ENCODE measurements at places on chromosomes 3 and 15.

DNA sequence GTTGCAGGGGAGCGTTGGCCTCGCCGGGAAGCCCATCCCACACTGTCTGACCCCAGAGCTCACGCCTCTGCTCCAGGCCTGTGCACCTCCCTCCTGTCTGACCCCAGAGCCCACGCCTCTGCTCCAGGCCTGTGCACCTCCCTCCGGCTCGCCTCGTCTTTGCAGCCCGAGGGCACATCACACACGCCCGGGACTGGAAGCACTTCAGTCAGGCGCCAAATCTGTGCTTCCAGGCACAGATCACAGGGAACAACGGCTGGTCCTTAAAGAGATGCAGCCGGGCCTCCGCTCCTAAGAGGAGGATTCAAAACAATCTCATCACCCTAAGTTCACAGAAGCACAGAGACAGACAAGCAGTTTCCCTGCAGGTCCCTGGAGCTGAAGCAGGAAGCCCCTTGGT, 103.0 kb upstream of the RPL32 start:
- no peak for DNase-seq

DNA sequence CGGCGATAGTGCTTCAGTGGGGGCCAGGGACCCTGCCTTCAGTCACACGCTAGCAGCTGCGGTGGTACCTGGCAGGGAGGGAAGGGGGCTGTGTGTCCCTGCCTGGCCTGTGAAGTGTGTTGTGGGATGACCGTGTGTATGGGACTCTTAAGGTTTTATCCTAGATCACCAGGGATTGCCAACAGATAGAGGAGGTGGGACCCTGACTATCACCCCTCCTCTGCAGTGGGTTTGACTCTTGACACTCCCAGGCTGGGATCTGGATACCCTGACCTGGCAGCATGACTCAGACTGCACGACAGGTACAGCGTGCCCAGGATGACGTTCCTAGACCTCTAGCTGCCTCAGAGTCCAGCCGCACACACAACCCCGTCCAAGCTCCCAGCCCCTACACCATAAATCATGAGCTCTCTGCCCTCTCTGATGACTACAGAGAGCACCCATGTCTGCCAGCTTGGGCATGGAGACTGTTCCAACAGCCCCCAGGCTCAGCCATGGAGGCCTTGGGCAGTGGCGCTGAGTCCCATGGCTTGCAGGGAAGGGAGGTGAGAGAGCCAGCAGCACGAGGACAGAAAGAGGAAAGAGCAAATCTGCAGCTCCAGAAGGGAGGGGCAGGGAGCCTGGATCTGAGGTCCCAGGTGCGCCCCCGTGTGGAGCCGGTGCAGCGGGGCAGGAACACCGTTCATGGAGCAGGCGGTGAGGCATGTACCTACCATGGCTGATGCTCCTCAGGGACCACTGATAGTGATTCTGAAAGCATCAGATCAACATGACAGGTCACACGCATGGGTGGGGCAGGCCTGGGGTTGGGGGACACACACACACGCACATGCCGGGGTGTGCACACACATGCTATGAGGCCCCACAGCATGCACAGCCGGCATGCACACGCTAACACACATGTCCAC, 71.0 kb downstream of the ADAMTS7 start:
- DNase-seq: peak; percentile 71

- no peak for DNase-seq
Measured at GRCh38 chr3:176375519-176375918, 821.8 kb downstream of the TBL1XR1 start.

DNA sequence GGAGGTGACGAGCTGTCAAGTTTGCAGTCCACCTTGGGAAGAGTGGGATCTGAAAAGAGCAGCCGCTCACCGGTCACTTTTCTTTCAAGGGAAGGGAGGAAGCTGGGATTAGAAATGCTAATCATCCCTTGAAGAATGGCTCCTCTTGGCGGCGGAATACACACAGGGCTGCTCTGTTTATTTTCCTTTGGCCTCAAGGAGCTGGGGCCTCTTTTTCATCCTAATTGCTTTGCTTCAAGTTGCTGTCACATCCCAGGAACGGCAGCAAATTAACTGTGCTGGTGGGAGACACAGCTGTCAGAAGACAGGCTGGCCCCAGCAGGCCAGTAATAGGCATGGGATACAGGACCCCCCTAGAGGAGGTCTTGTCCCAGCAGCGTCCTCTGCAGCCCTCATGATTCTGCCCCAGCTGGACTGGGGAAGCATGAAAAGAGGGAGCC, 6.7 kb downstream of the KBTBD13 start:
- no peak for DNase-seq

DNA sequence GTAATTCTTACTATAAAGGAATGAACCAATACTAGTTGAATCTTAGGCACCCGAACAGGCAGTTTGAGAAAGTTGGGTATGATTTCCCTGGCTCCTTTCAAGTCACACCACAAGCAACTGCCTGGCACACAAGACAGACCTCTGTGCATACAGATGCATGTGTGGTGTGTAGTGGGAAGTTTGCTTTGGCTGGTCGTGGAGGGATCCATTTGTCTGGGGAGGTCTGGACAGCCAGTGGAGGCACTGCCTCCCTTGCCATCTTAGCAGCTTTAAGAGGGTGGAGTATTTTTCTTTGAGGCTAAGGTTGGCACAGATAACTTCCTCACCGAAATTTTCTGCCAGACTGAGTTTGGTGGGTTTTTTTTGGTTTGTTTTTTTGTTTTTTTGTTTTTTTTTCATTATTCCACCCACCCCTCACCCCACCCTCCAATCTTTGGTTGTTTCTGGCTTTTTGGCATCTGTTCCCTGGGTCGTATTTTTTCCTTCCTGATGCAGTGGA, 97.1 kb downstream of the TMEM212 start:
- DNase-seq: no peak

DNA sequence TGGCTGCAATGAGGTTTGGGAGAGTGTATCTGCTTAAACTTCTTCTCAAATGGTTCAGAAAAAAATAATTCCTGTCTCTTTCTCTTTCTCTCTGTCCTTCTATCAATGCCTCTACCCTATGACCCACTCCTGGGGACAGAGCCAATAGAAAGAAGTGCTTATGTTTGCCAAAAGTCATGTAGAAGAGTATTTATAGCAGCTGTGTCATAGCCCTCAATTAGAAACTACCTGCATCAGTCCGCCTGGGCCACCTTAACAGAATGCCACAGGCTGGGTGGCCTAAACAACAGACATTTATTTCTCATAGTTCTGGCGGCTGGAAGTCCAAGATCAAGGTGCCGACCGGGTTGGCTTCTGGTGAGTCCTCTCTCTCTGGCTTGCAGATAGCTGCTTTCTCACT, 92.5 kb downstream of the HMG20A start:
- no peak for DNase-seq

DNA sequence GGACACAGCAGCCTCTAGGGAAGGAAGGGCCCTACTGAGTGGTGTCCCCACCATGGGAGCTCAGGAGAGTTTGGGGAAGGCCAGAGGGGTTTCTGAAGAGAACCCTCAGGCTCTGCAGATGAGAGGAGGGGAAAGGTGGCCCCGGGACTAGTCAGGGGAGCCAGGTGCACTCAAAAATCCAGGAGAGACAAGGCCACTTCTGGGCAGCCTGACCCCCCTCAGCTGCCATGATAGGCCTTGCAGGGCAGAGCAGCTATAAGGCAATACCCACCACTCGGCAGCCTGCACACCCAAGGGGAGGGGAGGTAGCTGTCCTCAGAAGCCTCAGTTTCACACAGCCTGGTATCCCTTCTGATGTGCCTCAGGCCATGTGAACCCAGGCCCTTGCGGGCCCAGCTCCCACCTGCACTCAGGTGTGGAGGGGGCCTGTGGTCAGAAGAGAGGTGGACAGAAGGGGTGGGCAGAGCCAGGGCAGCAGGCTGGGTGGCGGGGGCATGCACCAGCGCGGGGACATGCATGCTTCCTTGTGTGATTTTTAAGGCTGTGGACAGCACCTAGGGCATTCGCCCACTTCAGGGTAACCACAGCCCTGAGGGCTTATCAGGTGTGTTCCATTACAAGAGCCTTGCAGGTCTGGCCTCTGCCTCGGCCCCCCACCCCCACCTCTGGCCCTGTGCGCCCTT, 34.6 kb downstream of the SRPRB start:
- no peak for DNase-seq

GRCh38 chr3:46673151-46674030, 20.1 kb downstream of the ALS2CL start:
- no peak for DNase-seq

DNA sequence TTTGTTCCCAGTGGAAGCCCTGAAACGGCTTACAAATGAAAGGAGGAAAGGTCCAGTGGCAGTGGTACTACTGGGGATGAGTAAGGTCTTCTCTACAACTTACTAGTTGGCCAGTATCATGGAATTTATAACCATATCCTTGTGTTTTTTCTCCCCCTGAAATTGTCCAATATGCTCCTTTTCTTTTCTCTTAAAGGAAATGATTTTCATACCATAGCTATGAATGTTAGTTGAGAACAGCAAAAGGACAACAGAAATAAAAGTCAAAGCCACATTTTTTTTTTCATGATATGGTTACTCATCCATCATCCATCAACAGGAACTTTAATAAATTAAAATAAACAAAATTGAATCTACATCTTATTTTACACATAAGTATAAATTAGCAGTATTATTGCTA, 450.4 kb downstream of the MFSD1 start:
- no peak for DNase-seq

DNA sequence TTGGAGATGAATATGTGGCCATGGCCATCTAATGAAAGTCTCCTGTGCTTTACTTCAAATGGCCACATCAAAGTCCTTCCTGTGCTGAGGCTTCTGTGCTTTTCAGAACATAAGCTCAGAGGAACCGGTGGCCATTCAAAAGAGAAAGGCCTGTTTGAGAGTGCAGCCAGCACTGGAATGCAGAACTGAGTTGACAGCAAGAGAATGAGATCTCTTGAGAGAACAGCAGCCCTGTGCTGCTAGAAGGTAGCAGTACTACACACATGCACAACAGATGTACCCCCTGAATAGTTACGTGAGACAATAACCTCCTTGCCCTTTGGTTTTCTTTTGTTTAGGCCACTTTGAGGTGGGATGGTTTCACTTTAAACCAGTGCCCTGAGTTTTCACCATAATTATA, 292.5 kb downstream of the PTPRG start:
- DNase-seq: no peak

DNA sequence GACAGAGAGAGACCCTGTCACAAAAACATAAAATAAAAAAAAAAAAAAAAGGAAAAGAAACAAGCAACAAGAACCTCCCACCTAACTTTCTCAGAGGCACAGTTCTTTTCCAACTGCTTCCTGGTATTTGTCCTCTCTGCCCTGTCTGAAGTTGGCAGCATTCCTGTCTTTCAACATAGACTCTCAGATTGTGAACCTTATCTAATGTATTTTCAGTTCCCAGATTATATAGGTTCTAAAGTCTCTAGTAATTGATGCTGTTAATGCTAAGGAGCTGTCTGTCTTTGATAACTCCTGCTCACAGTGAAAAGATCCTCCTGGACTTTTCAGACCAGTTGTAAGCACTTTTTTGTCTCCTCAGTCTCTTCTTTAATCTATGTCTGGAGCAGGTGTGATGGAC, 199.5 kb upstream of the P2RY1 start:
- no peak for DNase-seq

- no peak for DNase-seq
Measured at GRCh38 chr3:114168150-114168549, 10.7 kb downstream of the DRD3 start.

- no peak for DNase-seq
Measured at GRCh38 chr3:186638259-186638658, 1.9 kb upstream of the FETUB start.

- DNase-seq: no peak
Measured at GRCh38 chr3:148657470-148657869, 40.2 kb upstream of the AGTR1 start.

DNA sequence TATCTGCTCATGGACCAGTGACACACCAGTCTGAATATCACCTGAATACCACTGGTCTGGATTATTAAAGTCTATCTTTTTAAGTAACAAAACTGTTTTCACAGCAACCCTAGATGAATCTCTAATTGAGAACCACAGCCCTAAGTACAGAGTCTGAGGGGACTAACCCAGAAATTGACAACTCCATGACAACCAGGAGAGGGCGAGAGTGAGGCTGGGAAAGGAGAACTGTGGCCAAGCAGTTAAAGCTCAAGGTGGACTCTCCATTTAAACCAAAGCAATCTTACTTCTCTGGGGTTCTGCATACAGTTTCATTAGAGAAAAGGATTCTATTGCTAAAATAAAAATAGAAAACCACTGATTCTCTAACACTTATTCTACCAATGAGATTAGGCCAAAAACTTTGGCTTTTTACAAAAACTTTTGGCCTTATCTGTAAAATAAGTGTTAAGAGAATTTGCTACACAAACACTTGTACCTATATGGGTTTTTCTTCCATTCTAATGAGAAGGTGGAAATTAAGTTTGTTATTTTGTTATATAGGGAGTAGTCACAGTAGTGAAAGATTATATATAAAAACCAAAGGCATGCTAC, 11.4 kb downstream of the NEK10 start:
- DNase-seq: peak; percentile 55

DNA sequence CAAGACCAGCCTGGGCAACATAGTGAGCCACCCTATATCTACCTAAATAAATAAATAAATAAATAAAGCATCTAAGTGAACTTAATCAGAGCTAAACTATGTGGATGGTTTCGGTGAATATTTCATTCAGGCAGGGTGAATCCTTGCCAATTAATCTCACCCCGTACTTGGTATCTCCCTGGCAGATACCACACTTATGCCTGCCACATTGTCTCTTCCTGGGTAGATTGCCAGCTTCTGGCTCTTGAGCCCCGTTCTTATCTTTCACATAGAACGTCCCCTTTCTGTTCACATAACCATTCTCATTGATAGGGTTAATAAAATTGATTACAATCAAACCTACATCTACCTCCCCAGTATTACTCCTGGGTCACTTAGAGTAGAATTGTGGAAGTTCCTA, 7.0 kb downstream of the SNAP23 start:
- DNase-seq: no peak

- DNase-seq: no peak
Measured at GRCh38 chr3:73601481-73601880, 23.3 kb downstream of the PDZRN3 start.

DNA sequence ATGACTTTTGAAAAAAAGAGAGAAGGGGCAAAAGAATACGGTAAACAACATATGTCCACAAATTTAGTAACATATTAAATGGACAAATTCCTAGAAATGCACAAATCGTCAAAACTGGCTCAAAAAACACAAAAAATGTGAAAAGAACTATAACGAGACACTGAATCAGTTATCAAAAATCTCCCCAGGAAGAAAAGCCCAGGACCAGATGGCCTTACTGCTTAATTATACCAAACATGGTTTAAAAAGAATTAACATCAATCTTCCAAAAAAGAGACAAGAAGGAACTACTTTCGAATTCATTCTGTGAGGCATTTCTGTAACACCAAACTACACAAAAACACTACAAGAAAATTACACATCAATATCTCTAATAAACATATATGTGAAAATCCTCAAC, 117.4 kb downstream of the STAG1 start:
- DNase-seq: no peak

- DNase-seq: no peak
Measured at GRCh38 chr15:57328897-57329296, 47.4 kb upstream of the CGNL1 start.

DNA sequence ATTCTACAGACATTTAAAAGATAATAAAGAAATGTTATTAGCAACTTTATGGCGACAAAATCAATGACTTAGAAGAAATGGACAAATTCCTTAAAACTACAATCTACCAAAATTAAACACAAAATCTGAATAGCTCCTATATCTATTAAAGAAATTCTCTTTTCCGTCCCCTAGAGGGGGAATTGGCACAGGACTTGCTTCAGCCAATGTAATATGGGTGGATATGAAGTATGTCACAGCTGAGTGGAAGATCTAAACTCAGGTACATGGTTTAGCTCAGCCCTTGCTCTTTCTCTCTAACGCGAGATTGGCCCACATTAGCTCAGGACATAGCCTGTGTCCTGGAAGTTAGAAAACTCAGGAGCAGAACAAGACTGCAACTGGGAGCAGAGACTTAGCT, 79.3 kb downstream of the DNAH12 start:
- DNase-seq: no peak
